Left forelimb (tissue), 1 donor: ENCODE measurements at places on chromosomes 1 and 21.

DNA sequence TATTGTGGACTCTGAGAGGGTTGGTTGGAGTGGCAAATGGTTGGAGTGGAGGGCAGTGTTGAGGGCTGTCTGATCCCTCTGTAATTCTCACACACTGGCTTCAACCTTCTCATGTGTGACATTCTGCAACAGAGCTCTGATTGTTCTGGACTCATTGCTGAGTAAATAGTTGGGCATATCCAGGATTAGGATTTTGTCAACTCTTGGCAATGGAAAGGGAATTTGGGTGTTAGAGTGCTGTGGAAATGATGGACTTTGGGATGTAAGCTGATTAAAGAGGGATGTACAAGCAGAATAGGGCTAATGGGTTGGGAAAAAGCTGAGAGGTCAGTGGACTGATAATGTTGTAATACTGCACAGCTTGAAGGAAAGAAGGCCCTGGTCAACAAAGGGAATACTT is 16.5 kb downstream of the TLCD4 start:
- no peak for DNase-seq

DNA sequence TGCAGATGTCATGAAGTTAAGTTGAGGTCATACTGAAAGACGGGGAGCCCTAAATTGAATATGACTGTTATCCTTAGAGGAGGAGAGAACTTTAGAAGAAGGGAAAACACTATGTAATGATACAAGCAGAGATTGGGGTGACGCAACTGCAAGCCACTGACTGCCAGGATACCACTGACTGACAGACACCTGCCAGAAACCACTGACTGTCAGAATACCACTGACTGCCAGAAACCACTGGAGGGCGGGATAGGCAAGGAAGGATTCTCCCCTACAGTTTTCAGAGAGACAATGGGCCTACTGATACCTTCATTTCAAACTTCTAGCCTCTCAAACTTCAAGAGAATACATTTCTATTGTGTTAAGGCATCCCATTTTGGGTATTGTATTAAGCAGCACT is 388.7 kb downstream of the USH2A start:
- no peak for DNase-seq

DNA sequence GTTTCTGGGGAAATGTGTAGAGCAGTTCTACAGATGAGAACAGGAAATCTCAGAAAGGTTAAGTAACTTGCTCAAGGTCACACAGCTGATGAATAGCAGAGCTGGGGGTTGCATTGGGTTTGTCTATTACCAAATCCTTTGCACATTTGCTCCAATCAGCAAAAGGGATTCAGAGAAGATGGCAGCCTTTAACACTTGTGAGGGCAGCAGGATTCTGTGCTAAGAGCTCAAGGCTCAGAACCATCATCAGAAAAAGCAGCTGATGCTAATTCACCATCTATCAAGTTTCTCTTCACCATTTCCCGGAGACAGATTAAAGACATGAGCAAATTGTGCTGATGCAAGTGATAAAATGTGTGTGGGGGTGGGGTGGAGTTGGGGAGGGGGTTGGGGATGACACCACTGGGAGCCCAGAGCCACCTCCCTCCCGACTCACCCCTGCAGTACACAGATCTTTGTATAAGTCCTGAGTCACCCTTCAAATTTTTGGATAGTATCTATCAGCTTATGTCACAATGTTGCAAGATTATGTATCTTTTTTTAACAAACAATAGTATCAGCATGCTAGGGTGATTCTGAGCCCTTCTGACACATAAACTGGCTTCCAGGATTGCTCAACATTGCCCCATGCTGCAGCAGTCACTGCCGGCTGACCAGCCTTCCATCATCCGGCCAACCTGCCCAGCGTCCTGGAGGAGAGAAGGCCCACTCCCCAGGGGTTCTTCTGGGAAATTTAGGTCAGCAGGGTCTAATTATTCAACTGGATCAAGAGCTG is 2.8 kb upstream of the SPSB1 start:
- no peak for DNase-seq

GRCh38 chr1:92784021-92784638 is 778 bp downstream of the EVI5 start:
- DNase-seq, result peak; percentile 75

GRCh38 chr21:44509539-44509938 is 30.5 kb downstream of the KRTAP10-1 start:
- no peak for DNase-seq

- no peak for DNase-seq
These were observed 26.1 kb upstream of the SMIM12 start for GRCh38 chr1:34885405-34886247.

DNA sequence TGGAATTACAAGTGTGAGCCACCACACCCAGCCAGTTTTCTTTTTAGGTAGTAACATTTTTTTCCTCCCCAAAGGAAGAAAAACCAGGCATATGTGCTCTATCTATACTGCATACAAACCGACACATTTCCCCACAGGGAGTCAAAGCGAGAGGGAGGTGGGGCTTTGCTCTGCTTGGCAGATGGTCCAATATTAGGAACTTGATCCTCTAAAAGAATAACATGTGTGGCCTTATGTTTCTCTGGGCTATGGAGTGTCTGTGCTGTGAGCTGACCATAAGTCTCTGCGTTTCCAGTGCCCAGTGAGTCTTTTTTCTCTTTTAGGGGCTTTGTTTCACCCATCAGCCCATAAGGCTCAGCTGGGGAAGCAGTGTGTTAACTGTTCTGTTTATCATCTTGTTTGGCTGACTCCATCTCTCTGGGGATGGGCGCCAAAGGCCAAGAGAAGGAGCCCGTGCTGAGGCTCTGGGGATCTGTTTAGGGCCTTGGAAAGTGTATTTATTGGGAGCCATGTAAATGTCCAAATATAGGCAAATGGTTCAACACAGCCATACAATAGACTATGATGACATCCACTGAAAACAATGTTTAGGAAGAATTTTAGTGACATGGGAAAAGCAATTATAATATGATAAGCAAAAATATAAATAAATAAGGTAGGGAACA is 20.2 kb downstream of the LMOD1 start:
- no peak for DNase-seq

DNA sequence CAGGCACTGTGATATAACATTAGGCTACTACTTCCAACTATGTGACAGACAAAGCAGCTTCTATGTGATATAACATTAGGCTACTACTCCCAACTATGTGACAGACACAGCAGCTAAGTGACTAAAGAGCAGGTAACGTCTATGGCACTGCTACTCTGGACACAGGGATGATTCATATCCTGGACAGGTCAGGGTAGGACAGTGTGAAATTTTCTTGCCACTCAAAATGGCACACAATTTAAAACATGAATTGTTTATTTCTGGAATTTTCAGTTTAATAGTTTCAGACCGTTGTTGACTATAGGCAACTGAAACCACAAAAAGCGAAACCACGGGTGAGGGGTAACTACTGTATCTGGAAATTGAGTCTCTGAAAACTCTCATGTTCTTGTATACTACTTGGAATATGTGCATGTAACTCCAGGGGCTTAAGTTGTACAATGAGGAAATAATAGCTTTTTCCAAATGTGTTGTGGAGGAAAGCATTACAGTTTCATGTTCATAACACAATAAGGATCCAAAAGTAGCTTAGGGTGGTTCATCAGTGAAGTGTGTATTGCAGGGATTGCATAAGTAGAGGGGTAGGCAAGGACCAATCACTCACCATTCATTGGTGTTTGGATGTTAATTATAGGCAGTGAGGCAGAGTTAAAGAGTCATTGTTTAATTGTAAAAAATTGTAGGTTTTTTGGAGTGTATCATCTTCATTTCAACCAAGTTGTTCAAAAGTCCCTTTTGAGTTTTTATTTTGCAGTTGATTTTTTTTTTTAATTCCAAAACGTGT is 5.3 kb downstream of the DTL start:
- DNase-seq, result no peak

DNA sequence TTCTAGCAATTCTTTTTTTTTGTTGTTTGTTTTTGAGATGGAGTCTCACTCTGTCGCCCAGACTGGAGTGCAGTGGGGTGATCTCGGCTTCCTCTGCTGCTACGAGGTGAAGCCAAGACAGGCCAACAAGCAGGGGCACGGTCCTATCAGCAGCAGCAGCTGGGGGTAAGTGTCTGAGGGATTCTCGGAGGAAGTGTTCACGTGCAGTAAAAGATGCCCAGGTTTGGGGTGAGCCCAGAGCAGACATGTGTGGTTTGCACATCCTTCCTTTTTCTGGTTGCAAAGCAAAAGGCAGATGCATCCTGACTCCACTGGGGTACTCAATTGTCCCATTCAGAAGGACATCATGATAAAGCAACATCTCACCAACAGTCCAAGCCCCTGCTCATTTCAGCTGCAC is 27.7 kb downstream of the PIGP start:
- DNase-seq, result no peak

GRCh38 chr1:1942753-1943656 is 23.9 kb upstream of the TMEM52 start:
- peak; percentile 63 for DNase-seq

- DNase-seq, result no peak
These were observed 3.2 kb upstream of the SRRM1 start for GRCh38 chr1:24639881-24640280.

DNA sequence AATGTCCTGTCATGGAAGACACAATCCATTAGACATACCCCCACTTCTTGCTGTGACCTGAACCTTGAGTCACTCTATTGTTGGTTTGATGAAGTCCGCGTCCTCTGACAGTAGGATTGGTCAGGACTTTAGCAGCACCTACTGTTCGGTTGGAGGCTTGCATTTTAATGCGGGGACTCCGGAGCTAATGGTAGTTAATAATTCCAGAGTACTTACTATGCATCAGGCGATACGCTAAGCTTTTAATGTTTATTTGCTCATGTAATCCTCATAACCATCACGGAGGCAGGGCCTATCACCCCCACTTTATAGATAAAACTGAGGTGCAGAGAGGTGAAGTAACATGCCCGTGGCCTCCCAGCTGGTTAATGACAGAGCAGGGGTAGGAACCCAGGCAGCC is 7.9 kb upstream of the ELF3 start:
- no peak for DNase-seq

- no peak for DNase-seq
These were observed at the start of gene AADACL4 for GRCh38 chr1:12643785-12644184. Gene AADACL4, plus strand, starts transcription at chr1:12644085. Its CDS starts 462 bp downstream, at chr1:12644547.

DNA sequence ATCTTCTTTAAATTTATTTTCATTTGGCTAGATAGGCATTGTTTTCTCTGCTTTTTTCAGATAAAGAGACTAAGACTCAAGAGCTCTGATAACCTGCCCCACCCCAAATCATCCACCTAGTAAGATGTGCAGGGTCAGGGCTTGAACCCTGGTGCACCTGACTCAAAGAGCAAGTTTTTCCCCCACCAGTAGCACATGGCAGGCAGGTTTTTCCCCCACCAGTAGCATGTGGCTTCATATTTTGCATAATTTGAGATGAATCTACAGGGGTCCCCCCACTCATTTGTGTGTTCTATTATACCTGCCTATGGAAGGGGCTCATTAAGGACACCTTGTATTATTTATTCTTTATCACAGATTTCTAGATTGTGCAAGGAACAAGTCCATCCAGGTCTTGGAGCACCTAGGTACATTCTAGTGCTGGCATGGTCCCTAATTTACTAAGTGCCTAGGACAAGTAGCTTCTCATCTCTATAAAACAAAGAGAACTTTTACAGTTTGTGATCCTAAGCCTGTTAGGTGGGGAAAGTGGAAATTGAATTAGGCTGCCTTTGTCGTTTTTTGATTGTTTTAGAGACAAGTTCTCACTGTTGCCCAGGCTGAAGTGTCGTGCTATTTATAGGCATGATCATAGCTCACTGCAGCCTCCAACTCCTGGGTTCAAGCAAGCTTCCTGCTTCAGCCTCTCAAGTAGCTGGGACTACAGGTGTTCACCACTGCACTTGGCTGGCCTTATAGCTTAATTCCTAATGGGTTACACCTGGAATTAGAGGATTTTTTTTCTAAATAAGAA is 13.2 kb upstream of the CTSE start:
- DNase-seq, result no peak

DNA sequence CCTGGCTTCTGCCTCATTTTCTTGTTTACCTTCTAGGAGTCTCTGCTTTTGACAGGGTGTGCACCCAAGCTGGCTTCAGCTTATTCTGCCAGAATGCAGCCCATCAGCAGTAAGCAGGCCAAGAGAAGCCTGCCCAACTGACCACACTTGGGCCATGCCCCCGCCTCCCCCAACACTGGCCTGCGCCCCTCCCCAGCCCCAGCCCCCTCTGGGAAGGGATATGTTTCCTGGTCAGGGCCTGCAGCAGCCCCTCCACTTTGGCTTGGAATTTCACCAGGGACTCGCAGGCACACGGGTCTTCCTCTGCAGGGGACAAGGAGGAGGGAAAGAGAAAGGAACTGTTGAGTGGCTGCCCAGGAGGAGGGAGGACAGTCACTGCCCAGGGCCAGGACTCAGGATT is 9.4 kb downstream of the MATN1 start:
- DNase-seq, result no peak

DNA sequence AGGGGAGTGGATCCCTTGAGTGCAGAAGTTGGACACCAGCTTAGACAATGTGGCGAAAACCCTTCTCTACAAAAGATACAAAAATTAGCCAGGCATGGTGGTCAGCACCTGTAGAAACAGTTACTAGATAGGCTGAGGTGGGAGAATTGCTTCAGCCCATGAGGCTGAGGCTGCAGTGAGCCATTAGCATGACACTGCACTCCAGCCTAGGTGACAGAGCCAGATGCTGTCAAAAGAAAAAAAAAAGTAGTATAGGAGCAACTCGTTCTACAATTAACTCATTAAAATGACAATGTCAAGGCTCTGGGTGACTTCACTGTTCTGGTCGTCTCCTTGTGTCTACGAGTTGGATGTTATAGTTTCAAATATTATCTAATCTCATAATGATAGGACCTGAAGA is 370.6 kb upstream of the NCAM2 start:
- no peak for DNase-seq

DNA sequence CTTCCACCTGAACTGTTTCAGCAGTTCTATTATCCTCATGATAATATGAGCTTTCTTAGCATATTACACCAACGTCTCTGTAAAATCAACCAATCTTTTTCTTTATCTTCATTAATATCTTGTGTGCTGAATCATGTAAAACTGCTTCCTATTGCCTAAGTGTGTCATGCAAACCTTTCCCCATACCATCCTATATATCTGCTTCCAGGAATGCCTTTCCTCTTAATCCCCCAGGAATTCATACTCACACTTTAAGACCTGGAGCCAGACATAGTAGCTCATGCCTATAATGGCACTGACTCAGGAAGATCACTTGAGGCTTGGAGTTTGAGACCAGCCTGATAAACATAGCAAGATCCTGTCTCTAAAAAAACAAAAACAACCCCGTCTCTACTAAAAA is 183.9 kb downstream of the NRIP1 start:
- no peak for DNase-seq

DNA sequence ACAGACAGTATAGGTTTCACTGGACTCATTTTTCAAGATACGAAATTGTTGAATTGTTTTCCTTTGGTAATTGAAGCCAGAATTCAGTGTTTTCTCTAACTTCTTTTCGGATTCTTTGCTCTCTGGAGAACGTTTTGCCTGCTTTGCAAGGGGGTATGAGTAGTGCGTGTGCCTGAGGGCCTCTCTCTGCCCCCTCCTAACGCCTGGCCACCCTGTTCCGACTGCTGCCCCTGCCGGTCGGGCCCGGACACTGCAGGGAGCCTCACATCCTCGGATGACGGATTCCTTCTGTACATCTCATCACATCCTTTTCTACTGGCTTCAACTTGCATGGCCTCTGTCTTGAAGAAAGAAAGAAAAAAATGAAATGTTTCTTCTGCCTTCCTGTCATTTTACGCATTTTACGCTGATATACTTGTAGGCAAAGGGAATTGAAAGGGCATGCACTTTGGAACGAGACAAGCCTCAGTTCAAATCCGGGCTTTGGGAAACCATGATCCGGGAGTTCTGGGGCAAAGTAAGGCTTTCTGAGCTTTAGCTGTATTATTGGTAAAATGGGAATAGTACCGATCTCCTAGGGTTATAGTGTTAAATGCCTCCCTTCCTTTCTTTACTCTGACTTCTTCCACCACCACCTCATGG is 65.1 kb downstream of the DISC1 start:
- DNase-seq, result no peak

GRCh38 chr1:216576234-216576937 is 146.8 kb downstream of the ESRRG start:
- DNase-seq, result no peak
